ENCODE measurements at places on chromosomes 11 and 22. TPM values are rescaled to one million over a fixed set of nuclear protein-coding genes. Genes with fewer than 3 reads are reported as not detected.

The HEPHL1 gene
- 0.11 TPM for total RNA-seq

The OR5B3 gene
- total RNA-seq: not detected

The ARHGAP1 gene
- 43.2 TPM for total RNA-seq

The SYNGR1 gene
- total RNA-seq: 8.1 TPM

The SLC1A2 gene
- total RNA-seq: 6.2 TPM

The PES1 gene
- 104 TPM for total RNA-seq

The BIRC3 gene
- total RNA-seq: 0.89 TPM

The CCS gene
- total RNA-seq: 43.2 TPM

The LMNTD2 gene
- 0.11 TPM for total RNA-seq

The TRPC6 gene
- total RNA-seq: 1.00 TPM

The CCDC88B gene
- 1.9 TPM for total RNA-seq

The FAM227A gene
- total RNA-seq: 2.4 TPM

The TEX54 gene
- total RNA-seq: not detected

The SLCO2B1 gene
- total RNA-seq: 1.2 TPM

The PISD gene
- 47.7 TPM for total RNA-seq

All from uterine smooth muscle cell (primary cell).